Brain pericyte (primary cell): ENCODE measurements at places on chromosomes 2 and 18.

DNA sequence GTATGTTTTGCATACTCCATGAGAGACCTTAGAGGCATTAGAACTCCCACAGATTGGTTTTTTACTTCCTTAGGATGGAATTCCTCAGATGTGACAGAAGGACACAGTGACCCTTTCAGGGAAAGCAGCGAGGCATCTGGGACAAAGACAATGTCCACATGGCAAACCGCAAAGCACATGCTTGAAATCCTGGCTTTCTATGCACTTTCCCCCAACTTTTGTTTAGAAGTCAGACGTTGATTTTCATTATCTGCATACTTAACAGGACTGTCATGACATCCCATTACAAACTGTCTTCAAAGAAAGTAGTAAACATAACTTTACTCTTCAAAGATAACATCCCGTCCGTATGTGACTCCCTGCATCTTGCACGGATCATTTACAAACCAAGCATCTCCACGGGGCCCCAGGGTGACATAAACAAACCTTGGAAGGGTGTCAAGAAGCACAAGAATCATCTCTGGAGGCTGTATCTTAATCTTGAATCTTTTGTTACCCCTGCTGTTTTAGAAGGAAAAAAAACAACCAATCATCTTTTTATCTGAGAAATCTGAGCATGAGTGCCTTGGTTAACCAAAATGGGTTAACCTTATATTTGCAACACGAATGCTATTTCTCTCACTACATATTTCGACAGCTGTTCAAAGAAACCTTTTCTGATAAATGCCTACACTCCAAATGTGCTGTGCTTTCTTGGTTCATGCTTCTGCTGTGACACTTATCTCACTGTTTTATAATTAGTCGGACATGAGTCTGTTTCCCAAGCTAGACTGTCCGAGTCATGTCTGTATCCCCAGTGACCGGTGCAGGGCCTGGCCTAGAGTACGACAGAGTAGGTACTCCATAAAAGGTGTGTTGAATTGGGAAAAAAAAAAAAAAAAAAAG, 90.8 kb downstream of the CCBE1 start:
- DNase-seq: no peak

DNA sequence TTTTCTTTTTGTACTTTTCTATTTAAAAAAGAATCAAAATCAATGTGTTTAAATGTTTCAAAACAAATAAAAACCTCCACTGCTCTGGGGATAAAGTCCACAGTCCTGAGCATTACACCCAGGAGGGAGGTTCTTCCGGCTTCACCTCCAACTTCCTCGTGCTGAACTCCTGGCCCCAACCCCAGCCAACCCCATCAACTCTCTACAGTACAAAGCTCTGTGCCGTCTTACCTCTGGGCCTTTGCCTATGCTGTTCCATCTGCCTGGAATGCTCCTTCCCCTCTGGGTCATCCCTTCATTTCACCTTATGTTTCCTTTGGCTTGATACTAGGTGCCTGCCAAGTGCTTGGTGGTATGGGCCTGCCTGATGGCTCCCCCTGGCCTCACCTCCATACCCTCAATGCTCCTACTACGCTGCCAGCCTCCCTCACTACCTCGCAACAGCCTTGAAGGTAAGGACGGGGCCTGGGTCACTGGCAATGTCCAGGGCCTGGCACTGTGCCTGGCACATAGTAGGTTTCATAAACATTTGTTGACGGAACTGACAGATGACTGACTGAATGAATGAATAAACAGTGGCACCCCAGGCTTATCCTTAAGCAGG, 28.8 kb downstream of the SDC1 start:
- DNase-seq: no peak

DNA sequence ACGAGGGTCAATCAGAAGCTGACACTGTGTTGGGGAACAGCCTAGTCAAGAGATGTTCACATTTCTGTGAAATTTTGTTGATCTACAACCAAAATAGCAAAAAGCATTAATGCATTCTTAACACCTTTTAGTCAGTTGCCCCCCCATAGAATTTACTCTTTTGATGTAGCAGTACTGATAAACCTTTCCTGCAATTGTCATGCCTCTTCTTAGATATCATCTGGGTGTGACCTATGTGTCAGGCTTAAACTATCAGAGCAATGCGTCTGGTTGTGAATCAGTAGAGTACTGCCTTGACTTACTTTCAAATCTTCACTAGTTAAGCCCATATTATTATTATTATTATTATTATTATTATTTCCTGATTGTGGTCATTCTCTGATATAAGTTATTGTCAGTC, 61.9 kb downstream of the GREB1L start:
- DNase-seq: no peak

- no peak for DNase-seq
Measured at GRCh38 chr2:141055531-141055930, 1075.3 kb downstream of the LRP1B start.

DNA sequence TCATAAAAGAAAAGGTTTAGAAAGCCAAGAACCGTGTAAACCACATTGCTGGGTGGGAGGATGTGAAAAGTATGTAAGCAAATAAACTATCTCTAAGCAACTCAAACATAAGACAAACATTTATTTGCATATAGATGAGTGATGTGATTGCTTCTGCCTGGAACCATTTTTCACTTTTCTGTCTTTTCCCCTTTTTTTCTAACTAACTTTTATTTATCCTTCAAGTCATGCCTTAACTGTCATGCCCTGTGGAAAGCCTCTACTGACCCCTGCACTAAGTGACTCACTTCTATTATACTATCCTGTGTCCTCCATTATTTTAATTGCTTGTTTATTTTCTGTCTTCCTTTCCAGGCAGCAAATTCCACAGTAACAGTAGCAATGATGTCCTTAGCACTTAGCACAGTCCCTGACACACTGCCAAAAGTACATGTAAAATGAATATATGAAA, 87.5 kb upstream of the CTAGE1 start:
- DNase-seq: no peak

DNA sequence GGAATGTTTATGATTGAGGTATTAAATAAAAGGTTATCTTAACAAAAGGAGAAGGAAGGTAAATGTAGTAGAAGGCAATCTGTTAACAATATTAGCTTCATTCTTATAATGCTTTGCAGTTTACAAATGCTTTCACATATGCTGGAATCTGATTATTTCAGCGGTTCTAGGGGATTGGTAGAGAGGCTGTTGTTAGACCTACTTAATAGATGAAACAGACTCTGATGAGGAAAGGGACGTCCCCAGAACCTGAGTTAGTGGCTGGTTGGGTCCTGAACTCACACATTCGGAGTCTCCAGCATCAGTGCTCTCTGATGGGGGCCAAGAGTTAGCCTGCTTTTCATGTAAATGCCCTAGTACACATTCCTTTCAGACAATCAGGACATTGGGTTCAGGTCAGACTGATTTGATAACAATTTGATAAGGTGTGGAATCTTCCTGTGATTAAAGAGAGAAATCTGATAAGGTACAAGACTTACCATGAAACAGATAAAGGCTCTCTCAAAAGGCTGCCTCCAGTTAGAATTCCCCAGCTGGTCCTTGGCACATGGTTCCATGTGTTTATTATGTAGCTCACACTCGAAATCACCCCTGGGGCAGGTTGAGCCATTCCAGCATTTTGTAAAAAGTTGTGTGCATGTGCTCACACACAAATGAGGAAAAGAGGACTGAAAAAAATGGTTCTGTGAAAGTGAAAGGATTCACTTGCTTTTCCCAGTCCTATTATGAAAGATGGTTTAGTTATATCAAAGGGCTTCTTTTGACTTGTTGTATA, 103.1 kb downstream of the GPD2 start:
- DNase-seq: no peak

DNA sequence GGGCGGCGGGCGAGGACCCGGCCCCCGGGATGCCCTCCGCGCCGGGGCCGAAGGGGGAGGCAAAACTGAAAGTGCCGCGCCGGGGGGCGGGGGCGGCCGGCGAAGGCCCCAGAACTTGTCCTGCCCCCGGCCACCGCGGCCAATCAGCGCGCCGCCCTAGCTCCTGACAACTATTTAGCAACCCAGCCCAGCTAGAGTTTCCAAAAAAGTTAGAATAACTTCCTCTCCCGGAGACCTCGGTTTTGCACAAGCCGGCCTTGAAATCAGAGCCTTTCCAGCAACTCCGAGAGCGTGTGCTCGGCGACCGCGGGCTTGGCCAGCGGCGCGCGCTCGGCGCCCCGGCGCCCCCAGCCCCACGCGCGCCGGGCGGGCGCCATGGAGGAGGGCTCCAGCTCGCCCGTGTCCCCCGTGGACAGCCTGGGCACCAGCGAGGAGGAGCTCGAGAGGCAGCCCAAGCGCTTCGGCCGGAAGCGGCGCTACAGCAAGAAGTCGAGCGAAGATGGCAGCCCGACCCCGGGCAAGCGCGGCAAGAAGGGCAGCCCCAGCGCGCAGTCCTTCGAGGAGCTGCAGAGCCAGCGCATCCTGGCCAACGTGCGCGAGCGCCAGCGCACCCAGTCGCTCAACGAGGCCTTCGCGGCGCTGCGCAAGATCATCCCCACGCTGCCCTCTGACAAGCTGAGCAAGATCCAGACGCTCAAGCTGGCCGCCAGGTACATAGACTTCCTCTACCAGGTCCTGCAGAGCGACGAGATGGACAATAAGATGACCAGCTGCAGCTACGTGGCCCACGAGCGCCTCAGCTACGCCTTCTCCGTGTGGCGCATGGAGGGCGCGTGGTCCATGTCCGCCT, at the start of gene TWIST2:
Gene TWIST2 (plus strand): TSS at position 245 of the 850 bp plus-strand sequence. CDS start 131 bp downstream, at position 376.
- no peak for DNase-seq

- DNase-seq: no peak
Measured at GRCh38 chr2:150880986-150881385, 380.7 kb downstream of the RBM43 start.

DNA sequence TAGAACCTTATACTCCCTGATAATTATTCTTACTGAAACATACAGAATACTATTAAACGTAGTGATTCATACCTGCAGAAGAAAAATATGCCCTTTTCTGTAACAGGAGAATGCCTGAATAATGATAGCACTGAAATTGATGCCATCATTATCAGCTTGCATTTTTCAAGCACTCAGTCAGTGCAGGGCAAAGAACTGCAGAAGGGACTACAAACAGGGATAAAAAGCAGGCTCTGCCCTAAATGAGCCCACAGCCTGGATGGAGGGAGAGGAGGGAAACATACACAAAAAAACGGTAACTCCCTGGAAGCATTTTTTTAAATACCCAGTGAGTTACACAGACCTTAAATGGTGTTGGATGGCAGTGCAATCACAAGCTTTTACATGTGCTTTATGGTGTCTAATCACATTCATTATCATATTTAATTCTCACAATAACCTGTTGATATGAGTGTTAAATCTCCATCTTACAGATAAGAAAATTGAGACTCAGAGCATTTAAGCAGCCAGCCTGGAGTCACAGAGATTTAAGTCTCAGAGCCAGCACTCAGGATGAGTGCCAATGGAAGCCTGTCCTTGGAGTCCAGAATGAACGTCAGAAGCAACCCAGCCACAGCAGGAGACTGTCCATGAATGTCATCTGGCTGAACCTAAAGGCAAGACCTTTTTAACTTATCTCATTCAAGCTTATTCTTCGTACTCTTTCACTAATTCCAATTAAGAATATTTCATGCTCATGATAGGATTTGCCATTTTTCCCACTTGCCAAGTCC, 139.3 kb upstream of the CTNNA2 start:
- no peak for DNase-seq

GRCh38 chr2:221143231-221143630, 428.9 kb downstream of the EPHA4 start:
- DNase-seq: no peak

DNA sequence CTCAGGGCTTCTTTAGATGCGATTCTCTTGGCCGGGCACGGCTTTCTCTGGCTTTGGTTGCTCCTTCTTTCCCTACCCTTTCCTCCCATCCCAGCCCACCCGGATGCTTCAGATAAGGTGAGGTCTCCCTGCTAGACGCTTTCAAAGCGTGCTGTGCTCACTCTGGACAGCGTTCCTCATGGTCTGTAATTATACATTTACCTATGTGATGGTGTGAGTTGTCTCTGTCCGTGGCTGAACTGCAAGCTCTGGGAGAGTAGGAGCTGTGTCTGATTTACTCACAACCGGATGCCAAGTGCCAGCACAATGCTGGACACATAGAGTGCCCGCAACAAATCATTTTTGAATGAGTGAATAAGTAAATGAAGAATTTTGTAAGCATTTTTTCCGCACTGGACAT, 26.8 kb upstream of the PNPT1 start:
- no peak for DNase-seq

DNA sequence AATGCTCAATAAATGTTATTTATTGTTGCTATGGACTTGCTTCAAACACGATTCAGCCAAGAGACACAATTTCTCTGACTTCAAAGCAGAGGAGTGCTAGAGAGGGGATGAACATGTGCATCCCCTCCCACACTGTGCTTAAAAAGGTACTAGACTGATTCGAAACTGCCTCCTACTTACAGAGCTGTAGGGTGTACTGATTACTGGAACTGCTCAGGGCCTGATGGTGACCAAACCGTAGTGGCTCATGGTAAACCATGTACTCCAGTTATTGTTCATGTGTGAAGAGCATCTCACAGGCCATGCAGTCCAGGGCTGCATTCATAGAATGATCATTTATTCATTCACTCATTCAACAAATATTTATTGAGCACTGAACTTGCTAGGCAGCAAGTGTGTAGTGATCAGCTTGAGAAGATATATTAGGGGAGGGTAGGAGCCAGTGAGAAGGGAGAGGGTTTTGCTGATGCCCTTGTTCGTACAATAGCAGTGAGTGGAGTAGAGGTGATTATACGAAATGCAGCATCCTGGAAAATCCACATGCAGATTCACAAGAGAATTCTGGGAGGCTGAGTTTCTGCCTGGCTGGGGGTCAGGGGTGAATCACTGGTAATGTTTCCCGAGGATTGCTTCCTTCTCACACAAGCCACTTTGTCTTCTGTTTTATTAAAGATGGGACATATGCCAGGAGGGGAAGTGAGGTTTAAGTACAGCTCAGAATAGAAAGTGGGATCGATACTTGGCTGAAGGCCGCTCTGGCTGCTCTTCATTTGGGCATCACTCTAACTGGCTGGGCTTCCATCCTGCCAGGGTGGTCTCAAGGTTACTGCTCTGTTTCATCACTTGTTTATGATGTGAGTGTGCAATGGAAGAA, 245.4 kb downstream of the RAD51AP2 start:
- no peak for DNase-seq

DNA sequence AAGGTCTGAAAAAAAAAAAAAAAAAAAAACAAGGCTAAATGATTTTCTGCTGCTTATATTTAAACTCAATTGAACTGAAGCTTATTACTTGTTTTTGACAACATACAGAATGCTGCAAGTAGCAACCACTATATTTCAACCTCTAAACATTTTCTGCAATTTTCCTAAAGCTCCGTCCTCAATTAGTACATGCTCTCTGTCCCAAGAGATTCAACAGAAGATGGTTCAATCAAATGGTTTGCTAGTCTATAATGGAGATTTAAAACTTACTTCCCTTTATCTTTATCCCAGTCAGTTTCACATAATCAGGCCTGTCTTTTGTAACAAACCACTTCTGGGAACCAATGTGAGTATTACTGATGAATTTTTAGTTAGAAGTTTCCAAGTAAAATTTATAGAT, 485.1 kb upstream of the CDH7 start:
- DNase-seq: no peak

DNA sequence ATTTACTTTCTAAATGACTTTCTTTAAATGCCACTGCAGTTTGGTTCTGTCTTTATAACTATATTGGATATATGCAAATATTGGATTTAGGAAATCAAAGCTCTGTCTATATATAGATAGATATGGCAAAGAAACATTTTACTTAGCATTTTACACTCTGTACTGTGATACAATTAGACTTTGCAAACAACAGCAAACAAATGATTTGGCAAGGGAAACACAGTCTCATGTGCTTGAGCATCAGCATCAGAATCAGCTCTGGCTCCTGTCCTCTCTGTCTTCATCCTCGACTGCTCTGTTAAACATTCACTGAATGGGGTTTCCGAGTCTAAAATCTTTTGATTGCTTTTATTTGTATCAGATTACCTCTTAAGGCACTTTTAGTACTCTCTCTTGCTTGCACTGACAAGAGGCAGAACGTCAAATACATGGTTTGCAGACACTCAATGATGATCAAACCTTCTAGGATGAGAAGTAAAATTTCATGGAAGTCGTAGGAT, 176.8 kb upstream of the LRP1B start:
- DNase-seq: no peak
